ENCODE measurements at places on chromosomes 5 and 9.

- DNase-seq: no peak
Observed at GRCh38 chr5:153919161-153919560, 119.5 kb downstream of the FAM114A2 start.

GRCh38 chr5:134648425-134649162, at the start of gene SEC24A:
SEC24A (plus strand) TSS chr5:134648785; CDS start chr5:134649077, 292 bp downstream.
- DNase-seq: peak; percentile 76

DNA sequence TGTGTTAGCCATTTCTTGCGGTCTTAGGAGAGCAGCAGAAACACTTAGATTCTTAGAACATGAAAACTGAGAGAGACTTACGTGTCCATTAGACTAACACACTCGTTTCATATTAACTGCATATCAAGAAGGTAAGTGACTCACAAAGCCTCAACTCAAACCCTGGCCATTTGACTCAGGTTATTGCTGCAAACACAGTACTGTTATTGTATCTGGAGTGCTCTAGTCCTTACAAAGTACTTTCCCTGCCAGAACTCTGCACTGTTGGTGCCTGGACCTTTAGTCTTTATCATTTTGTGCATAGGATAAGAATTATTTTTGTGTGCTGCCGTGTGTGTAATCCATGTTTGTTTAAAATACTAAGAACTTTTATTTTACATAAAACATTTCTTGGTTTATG, 155.7 kb downstream of the FBXL7 start:
- DNase-seq: no peak

GRCh38 chr5:140677947-140678346, 4.6 kb upstream of the DND1 start:
- no peak for DNase-seq

DNA sequence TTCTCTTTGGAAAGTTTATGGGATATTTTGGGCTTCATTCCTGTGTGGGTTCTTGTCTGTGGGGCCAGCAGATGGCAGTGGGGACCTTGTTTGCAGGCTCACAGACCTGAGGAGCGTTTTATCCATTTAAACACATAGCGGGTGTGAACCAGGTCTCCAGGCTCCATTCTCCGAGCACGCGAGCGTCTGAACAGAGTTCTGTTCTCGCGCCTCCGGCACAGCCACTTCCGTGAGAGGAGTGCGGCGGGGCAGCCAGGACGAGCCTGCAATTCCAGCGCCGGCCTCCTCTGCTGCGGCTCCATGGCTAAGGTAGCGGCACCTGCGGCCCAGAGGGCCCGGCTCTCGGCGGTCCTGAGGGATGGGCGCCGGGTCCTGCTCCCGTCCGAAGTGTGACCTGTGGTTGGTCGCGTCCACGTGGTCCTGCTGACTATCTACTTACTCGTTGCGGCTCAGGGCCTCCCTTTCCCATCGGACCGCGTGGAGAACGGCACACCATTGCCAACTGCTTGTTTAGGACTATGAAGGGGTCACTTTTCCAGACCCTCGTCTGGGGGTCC, 7.3 kb downstream of the NRARP start:
- DNase-seq: no peak

- no peak for DNase-seq
Observed at GRCh38 chr9:110198357-110198756, 9.6 kb downstream of the C9orf152 start.

GRCh38 chr5:132867046-132867451, 607 bp downstream of the UQCRQ start:
- no peak for DNase-seq

DNA sequence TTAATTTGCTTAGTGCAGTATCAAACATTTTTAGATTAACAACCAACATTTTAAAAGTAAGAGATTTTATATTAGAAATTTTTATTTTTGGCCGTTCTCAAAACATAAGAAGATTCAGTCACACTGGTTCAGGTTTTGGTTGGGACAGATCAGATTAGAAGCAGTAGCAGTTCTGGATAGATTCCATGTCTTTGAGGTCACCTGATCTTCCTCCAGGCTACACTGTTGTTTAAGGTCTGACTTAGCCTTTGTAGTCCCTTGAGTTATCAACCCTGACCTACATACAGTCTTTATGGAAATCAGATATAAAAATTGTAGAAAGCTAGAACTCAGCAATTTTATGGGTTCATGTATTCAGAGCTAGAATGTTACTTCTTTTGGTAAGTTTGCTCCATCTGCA, 910.0 kb upstream of the WWC1 start:
- DNase-seq: no peak

DNA sequence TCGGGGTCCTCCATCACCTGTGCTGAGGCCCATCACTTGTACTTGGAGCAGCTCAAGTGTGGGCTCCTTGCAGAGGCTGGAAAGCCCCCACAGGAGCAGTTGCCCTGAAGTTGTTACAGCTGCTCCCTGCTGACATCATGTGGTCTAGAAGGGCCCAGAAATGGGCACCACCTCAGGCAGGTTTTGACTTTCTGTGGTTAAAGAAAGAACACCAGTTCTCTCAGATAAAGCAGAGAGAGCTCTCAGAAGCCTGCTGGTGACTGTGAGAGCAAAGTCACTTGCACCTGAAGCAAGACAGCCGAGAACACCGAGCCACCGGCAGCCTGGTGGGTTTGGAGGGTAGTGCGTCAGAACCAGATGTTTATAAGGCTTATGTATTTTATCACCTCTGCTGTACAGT, 70.4 kb downstream of the MVB12B start:
- DNase-seq: no peak

DNA sequence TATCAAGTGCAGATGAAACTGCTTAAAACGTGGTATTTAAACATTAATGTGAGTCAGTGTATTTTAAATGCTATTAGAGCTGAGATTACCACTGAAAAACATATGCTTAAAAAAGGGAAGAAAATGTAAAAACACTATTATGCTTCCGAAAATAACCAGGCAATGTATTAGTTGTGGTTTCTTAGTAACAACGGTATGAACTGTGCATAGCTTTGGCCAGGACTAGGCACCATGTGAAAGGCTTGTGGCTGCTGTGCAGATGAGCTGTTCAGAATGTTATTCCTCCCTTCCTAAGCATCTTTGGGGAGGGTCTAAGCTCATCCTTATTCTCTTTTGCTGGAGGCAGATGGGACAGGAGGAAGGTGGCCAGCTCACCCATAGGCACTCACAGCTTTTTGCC, 84.9 kb downstream of the NTRK2 start:
- no peak for DNase-seq

GRCh38 chr5:23468658-23469057, 38.8 kb upstream of the PRDM9 start:
- no peak for DNase-seq

DNA sequence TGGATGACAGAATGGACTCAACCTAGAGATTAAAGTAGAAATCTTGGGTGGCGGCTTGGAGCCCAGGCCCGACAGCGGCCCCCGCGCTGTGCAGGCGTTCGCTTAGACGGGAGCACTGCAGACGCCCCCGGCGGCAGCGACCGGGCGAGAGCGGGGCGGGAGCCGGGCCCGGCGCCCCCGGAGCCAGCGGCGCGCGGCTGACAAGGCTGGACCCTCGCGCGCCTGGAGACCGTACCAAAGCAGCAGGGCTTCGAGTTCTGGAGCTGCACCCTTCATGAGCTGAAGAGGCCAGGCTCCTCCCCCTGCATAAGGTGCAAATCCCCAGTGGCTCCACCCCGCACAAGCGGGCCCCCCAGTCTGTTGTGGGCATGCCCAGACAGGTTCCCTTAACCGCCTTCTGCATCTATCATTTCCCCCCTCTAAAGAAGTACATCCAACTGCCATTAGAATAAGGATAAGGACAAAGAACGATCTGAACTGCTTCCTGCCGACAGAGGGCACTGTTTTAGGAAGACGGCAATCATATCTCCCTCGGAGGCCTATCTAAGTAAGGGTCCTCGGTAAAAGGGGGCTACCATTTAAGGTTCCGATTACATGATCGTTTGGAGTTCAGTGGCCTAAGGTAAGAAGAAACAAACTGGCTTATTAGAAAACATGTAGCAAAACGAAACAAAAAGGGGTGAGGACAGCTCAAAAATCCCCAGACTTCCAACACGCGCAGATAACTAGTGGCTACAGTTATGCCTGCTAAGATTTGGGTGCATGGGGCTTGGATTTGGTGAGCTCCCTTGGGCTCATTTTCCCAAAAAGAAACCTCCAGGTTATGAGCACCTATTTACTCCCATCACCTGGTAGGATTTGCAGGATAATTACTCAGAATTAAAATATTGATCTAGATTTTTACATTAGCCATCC, 66.3 kb downstream of the RGMB start:
- no peak for DNase-seq

- DNase-seq: no peak
Observed at GRCh38 chr9:86669422-86669821, 277.9 kb downstream of the GAS1 start.

GRCh38 chr5:407801-408268, 35.1 kb upstream of the EXOC3 start:
- DNase-seq: no peak

DNA sequence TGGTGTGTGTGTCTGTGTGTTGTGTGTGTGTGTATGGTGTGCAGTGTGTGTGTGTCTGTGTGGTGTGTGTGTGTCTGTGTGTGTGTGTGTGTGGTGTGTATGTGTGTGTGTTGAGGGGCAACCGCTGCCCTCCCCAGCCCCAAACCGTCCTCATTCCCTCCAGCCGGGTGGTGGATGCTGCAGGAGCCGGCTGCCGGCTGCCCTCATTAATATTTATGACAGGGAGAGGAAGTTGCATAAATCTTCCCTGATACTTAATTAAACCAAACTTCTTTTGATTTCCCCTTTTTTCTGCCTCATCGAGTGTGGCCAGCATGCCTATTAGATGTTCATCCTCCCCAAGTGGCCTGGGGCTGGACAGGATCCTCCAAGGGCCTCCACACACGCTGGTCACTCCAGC, 121.4 kb upstream of the MVB12B start:
- peak; percentile 18 for DNase-seq

DNA sequence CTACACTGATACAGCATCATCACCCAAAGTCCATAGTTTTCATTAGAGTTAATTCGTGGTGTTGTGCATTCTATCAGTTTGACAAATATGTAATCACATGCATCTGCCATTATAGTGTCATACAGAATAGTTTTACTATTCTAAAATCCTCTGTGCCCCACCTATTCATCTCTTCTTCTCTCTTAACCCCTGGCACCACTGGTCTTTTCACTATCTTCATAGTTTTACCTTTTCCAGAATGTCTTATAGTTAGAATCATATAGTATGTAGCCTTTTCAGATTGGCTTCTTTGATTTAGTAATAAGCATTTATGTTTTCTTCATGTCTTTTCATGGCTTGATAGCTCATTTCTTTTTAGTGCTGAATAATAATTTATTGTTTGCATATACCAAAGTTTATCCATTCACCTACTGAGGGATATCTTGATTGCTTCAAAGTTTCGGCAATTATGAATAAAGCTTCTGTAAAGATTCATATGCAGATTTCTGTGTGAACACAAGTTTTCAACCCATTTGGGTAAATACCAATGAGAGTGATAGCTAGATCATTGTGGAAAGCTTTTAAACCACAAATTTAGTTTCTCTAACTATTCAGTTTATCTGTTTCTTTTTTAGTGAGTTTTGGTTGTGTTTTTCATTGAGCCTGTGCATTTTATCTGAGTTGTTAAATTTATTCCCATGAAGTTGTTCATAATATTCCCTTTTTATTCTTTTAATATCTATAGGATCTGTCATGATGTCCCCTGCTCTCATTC, 84.9 kb downstream of the RALGPS1 start:
- DNase-seq: no peak

DNA sequence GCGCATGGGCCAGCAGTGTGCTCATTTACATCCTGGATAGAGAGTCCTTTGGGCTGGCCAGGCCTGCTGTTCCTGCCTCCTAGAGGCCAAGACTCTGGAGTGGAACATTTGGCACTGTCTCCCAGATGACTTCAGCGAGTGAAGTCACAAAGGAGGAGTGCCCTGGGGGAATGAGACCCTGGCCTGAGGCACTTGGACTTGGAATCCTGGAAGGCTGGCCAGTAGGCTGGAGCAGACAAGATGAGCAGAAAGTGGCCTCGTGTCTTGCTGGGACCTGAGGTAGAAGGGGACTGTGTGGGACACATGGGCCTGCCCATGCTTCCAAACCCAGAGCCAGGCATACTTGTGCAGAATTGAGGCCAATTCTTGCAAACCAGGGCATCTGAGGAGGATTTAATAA, at the start of gene TSSK1B:
TSS of gene TSSK1B (minus strand) at position 101 of the 400 bp plus-strand sequence. CDS start 150 bp downstream, outside the sequence.
- no peak for DNase-seq

DNA sequence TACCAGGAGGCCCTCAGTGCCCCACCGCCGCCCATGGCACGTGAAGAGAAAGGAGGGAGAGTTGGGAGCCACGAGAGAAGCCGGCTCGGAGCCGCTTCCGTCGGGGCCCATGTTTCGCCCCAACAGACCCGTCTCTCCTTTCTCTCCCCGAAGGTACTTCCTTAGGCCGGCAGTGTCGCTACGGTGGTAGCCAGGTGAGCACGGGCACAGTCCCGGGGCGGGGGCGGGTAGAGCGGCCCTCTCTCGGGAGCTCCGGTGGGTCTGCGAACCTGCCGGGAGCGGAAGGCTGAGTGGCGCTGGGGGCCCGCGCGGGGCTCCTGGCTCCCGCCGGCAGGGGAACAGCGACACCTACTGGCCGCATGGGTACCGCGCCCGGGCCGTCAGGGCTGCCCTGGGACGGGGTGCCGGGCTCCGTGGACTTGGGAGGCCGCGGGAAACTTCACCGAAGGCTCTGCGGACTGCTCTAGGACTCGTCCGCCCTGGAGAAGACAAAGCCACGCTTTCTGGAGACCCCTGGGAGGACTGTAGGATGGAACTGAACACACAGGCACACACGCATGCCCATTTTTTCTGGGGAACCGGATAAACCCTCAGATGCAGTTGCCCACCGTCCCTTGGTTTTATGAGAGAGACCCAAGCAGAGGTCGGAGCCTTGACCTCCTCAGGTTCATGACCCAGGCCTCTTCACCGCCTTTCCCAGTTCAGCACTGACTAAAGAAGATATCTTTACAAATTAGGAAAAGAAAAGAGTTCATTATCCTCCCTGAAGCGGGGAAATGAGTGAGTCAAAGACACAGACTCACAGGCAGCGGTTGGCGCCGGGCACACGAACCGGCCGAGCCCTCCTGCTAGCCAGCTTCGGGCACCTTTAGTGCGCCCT, 202.5 kb downstream of the MEF2C start:
- DNase-seq: no peak

- DNase-seq: no peak
Observed at GRCh38 chr9:131630205-131630831, 85.0 kb downstream of the PRRT1B start.

DNA sequence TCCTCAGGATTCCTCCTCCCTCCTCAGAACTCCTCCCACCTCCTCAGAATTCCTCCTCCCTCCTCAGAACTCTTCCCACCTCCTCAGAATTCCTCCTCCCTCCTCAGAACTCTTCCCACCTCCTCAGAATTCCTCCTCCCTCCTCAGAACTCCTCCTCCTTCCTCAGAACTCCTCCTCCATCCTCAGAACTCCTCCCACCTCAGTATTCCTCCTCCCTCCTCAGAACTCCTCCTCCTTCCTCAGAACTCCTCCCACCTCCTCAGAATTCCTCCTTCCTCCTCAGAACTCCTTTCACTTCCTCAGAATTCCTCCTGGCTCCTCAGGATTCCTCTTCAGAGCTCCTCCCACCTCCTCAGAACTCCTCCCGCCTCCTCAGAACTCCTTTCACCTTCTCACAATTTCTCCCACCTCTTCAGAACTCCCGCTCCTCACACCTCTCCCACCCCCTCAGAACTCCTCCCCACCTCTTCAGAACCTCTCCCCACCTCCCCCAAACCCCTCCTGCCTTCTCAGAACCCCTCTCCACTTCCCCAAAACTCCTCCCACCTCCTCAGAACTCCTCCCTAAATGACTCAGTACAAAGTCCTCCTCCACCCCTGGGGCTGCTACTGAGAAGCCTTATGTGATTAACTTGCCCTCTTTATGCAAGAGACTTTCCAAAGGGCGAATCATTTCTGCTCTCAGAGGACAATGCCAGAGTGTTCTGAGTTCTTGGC, 23.2 kb downstream of the SLC46A2 start:
- DNase-seq: no peak

Measured in left kidney (tissue), 8 donors.